ENCODE measurements at places on chromosomes 16 and 17.

GRCh38 chr17:10144982-10145381, 53.4 kb downstream of the GAS7 start:
- no peak for DNase-seq

DNA sequence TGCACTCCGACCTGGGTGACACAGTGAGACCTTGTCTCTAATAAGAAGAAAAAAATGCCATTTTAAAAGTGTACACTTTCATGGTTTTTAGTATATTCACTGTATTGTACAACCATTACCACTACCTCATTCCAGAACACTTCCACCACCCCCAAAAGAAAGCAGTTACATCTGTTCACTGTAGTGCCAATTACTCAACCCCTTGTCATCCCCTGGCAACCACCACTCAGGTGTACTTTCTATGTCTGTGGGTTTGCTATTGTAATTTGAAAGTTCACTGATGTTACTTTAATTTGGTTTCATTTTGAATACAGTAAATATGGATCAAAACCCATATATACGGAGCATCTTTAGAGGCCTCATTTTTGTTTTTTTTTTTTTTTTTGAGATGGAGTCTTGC, 6.1 kb downstream of the ZG16 start:
- DNase-seq, result no peak

DNA sequence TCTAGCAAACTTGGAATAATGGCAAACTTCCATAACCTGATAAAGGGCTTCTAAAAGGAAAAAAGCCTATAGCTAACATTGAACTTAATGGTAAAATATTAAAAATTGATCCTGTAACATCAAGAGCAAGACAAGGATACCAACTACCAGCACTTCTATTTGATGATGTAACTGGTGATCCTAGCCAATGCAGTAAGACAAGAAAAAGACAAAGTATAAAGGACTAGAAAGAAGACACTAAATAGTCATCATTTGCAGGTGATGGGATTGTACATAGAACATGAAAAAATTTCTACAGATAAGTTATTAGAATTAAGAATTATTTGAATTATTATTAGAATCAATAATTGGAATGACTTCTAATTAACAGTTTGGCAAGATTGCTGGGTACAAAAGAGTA, 37.0 kb downstream of the B9D1 start:
- DNase-seq, result no peak

GRCh38 chr16:66318505-66318904, 48.0 kb upstream of the CDH5 start:
- no peak for DNase-seq

- no peak for DNase-seq
Observed at GRCh38 chr17:12358477-12358876, 307.2 kb upstream of the MYOCD start.

DNA sequence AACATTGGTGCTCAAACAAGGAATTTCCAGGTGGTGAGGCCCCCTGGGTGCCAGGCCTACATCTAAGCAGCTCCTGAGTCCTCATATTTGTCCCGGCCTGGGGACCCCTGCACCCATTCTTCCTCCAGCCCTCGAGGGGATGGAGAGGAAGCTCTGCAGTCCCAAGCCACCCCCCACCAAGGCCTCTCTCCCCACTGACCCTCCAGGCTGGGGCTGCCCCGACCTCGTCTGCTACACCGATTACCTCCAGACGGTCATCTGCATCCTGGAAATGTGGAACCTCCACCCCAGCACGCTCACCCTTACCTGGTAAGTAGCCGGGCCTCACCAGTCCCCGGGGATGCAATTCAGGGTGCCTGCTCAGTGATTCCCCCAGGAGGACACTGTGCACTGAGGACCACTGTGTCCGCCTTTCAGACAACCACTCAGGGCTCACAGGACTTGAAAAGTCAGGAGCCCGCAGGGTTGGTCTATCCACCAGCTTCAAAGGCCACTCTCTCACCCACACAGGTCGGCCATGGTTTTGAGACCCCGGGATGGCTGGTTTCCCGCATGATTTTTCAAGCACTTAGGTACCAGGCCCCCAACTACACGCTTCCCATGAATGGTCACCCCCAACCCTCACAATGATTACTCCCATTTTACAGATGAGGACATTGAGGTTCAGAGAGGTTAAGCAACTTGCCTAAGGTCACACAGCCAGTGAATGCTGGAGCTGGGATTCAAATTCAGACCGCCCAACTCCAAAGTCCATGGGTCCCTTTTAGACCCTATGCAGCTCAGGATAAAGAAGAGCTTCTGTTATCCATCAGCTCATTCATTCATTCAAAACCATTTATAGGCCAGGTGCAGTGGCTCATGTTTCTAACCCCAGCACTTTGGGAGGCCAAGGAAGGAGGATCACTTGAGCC, 32.4 kb downstream of the IL21R start:
- no peak for DNase-seq

- no peak for DNase-seq
Observed at GRCh38 chr16:57032931-57033330, 43.6 kb downstream of the NLRC5 start.

DNA sequence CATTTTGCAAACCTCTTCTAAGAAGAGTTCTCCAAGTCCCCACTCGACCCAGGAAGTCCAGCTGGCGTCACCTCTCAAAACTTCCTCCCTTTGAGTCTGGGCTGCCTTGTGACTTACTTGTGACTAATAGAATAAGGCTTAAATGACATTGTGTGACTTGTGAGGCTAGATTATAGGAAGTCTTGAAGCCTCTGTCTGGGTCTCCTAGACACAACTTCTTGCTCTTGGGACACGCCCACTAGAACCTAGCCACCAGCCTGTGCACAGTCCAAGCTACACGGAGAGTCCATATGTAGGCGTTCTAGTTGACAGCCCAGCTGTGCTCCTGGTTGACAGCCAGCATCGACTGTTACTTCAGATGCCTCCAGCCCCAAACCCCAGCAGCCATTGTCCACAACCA, 66.7 kb upstream of the TANC2 start:
- DNase-seq, result no peak

DNA sequence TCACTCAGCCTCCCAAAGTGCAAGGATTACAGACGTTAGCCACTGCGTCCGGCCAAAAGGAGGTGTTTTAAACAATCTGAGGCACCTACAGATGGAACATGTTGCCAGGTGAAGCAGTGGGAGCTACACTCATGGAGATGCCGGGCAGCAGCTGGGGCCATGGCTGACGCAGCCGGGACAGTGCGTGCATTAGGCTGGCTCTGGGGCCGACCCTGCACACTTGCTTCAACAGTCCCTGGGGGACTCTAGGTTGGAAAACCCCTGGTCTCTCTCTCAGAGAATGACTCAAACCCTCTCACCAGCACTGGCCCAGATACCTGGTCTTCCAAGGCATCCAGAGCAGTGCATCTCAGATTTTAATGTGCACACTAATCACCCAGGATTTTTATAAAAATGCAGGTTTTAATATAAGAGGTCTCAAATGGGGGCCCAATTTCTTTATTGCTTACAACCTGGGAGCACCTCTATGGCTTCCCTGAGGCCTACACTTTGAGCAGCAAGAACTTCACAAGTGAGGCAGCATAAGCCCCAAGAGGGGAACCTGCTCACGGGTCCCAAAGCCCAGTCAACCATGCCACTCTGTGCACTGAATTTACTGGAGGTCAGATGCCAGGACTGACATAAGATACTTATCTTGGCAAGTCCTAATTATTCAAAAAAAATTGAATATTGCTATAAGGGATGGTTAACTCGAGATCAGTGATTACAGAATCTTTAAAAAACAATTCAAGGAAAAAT, 70.8 kb upstream of the TRAP1 start:
- no peak for DNase-seq

DNA sequence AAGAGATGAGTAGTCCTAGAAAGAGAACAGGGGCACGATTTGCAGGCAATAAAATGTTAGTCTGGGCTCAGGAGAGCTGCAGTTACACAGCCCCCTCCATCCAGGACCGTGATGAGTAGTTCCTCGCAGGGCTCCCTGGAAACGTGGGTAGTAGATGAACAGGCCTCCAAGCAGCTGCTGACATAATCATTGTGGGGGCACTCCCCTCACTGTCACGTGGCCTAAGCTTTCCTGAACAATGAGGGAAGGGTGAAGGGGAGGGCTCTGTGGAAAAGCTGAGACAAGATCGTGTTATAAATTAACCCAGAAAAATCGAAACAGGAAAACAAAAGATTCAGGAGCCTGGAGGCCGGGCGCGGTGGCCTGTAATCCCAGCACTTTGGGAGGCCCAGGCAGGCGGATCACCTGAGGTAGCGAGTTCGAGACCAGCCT, 1.3 kb upstream of the PER1 start:
- DNase-seq, result peak; percentile 95

DNA sequence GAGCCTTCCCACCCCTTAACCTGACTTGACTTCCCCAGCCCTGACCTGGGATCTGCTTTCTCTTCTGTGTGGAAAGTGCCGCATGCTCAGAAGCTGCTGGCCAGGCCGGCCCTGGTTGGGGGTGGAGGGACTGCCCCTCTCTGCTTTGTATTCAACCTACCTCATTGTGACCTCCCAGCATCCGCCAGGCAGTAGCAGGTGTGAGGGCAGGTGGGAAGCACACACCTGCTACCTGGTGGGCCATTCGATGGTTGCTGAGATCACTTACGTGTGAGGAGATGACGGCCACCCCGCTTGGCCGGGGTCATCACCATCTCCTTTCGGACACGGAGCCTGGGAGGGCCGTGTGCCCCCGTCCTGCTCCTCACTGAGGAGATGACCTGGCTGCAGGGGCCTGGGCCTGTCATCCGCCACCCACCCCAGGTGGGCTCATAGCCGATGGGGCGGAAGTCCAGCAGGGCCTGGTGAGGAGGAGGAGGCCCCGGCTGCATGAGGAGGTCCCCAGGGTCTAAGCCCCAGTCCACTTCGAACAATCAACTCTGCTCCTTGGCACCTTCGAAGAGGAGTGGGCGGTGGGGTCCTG, 7.1 kb downstream of the CPNE7 start:
- no peak for DNase-seq

DNA sequence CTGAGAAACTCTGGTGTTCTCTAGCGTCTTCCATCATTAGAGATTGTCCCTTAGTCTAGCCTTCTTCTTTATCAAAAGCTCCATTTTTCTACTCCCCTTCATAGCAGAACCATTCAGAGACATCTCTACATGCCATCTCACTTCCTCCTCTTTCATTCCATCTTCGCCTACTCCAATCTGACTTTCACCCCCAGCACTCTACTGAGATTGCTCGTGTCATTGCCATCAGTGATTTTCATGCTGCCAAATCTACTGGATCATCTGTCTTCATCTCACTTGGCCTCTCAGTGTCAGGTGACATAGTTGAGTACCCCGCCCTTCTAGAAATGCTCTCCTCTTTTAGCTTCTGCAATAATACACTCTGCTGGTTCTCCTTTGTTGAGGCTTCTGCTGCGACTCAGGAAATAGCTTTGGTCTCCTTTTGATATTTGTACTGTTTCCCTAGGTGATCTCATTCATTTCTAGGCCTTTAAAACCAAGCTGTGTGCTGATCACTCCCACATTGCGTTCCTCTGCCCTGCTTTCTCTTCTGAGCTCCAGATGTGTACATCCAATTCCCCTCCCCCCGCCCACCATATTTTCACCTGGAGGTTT, 119.1 kb downstream of the FTO start:
- no peak for DNase-seq

DNA sequence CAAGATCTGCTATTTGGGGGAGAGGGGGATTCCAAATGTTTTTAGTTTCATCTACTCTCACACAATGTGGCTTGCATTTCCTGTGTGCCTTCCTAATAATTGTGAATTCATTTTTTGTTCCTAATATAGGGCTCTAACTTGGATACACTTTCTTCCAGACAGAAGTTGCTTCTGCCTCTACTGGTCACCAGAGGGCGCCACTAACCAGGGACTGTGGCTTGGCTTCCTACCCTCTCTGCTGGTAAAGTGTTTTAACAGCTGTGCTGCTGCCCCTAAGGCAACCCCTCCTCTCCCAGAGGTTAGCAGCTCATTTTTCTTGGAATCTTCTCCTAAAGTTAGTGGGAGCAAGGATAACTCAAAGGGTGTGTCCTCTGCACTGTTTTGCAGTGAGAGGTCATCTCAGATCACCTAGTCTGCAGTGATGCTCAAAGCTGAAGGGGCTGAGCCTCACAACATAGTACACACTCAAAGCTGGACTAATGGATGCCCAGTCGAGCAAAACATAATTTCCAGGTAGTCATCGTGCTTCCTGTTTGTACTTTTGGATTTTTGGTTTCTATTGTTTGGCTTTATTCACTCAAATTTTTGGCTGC, 5.0 kb upstream of the PRSS54 start:
- no peak for DNase-seq

- no peak for DNase-seq
Observed at GRCh38 chr17:20045476-20045875, 36.3 kb downstream of the SPECC1 start.

DNA sequence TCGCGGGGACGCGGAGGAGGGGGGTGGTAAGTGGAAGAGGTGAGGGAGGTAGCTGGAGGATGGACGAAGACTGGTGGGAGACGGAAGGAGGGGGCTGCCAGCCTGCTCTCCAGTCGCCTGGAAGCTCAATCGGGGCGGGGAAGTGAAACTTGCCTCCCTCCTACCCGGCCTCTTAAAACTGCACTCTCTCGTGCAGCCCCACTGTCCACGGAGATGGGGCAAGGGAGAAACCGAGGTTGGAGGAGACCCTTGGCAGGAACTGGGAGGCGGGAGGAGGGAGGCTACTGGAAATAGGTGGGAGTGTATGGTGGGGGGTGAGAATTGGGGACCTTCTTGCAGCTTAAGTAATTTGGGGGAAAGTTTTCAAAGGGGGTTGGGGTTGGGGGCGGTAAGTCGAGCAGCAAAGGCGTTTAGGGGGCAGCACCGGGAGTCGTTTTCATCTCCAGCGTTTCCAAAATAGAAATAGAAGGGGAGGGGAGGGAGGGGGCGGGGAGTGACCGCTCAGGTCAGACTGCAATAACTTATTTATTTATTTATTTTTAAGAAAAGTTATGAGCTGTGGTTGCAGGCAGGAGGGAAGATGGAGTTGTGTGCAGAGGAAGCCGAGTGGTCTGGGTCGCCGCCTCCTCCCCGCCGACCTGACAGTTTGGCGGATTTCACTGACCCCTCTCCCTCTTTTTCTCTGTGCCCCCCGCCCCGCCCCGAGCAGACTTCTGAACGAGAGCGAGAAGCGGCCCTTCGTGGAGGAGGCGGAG, 1.4 kb downstream of the SOX9 start:
- no peak for DNase-seq

DNA sequence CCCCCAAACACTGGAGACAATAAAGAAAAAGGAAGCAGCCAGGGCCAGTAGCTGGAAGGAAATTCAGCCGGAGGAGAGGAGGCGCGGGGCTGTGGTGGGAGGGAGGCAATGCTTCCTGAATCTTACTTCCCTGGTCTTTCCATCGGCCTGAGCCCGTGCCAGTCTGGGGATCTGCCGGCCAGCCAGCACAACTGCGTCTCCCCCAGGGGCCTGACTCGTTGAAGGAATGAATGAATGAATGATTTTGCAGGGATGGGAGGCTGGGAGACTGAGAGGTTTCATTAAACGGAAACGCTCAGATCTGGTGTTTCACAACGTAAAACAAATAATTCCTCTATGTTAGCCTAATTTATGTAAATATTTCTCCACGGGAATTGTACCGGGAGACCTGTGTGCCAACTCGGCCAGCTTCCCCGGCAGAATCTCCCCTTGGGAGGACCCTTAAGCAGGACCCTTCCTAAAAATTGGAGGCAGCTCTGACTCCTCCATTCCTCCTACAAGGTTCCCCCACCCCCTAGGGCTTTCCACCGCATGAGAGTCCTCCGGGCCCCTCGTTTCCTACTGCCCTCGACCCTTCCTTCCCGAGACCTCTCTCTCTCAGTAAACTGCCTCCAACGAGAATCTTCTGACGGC, 1.3 kb upstream of the BAIAP2 start:
- DNase-seq, result no peak

All from AG09309 (cell line).